ENCODE measurements at places on chromosomes 3 and 15.

GRCh38 chr3:20490996-20491395 is 305.0 kb upstream of the SGO1 start:
- DNase-seq = no peak

DNA sequence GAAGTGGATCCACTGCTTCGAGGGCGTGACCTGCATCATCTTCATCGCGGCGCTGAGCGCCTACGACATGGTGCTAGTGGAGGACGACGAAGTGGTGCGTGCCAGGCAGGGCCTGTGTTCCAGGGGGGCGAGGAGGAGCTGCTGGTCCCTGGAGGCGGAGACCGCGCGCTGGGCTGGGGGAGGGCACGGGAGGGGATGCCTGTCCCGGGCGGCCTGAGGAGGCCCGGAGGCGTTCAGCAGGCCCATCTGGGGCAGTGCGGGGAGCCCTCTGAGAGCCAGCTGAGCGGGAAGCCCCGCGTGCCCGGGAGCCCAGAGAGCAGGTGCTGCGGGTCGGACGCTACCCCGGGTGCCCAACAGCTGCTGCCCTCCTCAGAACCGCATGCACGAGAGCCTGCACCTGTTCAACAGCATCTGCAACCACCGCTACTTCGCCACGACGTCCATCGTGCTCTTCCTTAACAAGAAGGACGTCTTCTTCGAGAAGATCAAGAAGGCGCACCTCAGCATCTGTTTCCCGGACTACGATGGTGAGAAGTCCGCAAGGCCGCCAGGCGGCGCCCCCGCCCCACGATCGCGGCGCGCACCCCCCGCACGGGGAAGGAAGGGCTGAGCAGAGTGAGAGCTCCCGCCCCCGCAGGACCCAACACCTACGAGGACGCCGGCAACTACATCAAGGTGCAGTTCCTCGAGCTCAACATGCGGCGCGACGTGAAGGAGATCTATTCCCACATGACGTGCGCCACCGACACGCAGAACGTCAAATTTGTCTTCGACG is 2.9 kb downstream of the GNAT1 start:
- DNase-seq = peak; percentile 78

DNA sequence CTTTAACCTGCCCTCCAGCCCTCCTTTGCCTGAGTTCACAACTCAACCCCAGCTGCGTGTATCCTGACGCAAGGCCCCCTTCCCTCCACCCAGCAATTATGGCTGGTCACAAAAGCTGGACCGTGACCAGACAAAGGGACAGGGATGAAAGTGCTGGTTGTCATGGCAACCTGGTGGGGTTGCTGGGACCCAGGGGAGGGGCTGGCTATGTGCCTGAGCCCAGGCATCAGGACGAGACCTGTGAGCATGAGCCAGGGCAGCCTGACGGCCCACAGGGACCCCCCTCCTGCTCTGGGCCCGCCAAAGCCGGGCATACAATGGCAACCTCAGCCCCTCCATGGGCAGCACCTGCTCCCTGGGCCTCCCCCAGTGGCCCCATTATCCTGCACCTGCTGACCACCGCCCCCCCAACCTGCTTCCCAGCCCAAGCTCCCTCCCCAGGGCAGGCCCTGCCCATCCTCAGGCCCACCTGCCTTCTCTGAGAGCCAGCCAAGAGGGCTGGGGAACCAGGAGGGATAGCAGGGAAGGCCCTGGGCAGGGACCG is 4.5 kb upstream of the DNAH1 start:
- DNase-seq = no peak

GRCh38 chr3:108453565-108453964 is 56.8 kb downstream of the MYH15 start:
- DNase-seq = no peak

GRCh38 chr3:193805448-193805847 is 212.4 kb downstream of the OPA1 start:
- DNase-seq = peak; percentile 84

GRCh38 chr3:5769825-5770224 is 582.3 kb downstream of the EDEM1 start:
- DNase-seq = no peak

DNA sequence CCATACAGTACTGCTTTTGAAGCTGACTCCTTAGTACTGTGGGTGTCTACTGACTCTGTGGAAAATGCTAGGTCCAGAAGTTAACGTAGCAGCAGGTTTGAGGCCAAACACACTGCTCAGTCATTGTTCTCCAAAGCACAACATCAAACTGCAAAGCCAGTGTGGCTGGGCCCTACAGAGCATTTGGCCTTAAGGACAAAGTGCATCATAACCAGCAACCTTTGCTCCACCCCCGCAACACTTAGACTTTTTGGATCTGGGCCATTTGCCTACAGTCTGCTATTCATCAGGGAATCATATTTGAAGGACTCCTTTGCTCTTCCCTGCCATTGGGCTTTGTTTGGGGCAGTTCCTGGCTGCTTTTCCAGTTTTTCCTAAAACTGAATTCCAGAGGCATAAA is 43.1 kb upstream of the ARL6 start:
- DNase-seq = no peak

DNA sequence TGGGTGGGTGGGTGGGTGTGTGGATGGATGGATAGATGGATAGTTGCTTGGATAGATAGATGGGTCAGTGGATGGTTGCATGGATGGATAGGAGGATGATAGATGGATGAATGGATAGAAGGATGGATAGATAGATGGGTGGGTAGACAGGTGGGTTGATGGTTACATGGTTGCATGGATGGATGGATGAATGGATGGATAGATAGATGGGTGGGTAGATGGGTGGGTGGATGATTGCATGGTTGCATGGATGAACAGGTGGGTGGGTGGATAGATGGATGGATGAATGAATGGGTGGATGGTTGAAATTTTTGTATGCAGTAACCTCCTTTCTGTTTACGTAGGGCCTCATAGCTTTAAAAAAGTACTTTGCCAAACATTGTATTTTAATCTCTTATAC is 79.5 kb downstream of the LRRK1 start:
- DNase-seq = no peak

GRCh38 chr15:99279827-99280226 is 28.5 kb downstream of the LRRC28 start:
- DNase-seq = no peak

DNA sequence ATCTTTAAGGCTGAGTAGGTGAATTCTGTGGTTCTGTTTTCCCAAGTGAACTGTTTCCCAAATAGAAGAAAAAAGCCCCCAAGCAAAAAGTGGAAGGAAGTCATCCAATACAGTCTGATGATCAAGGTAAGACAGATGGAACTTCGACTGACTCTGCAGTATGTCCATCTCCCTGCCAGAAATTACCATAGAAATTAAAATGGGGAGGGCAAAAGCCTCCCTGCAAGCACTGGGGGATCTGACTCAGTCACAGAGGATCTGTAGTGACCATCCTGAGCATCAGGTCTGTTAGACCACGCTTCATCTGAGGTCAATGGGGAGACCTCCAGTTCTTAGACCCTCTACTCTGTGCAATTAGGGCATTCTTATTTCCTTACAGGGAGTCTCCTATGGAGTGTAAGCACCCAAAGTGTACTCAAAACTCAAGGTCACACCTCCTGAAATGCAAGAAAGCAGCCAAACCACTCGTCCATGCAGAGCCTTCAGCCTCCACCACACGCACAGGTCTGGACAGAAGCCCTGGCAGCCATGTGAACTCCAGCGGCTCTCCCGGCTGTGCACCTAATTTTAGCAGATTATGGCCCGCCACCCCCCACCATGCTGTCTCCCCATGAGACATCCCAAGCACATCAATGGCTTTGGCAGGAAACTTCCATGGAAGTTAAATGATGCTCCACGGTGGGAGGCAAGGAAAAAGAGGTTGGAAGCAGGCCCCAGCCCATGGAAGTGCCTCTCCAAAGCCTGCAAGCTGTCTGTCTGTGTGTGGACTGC is 348.7 kb downstream of the NTRK3 start:
- DNase-seq = no peak

- DNase-seq = no peak
Observed at GRCh38 chr3:111080413-111080812, 8.8 kb downstream of the NECTIN3 start.
